ENCODE measurements at places on chromosomes 3 and 15.
A peak's percentile ranks its signal among the peaks of the same experiment; 100 is the strongest.

DNA sequence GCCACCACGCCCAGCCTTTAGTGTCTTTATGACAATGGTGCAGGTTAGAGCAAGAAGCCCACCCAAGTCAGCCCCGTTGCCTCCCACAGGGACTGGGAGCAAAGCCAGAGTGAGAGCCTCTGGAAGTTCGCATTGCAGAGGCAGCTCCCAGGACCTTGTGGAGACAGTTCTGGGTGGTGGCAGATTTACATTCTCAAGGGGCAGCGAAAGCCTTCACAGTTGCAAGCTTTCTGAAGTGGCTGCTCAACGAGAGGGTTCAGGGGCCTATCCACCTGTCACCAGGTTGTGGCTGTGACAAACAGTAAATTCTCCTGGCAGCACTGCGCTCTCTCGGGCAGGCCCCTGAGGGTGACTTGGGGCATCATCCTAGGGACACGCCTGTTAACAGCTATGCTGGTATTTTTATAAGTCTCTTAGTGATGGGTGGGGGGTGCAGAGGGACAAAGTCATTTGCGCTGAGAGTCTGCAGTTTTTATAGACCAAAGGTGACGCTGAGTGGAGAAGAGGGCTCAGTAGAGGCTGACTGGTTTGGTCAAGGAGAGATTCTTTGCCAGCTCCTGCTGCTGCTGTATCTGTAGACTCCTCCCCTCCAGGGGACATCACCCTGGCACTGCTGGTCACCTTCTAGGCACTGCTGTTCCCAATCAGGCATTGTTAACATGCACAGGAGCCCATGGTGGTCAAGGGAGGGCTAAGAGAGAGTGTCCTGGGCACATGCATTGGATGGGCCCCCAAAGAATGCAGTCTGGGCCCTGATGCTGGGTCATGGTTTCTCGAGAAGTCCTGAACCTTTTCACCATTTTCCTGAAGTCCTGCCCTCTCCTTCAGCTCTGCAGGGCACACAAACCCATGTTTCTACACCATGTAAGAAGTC lies 57.5 kb upstream of the KLF13 start:
- no peak for DNase-seq

DNA sequence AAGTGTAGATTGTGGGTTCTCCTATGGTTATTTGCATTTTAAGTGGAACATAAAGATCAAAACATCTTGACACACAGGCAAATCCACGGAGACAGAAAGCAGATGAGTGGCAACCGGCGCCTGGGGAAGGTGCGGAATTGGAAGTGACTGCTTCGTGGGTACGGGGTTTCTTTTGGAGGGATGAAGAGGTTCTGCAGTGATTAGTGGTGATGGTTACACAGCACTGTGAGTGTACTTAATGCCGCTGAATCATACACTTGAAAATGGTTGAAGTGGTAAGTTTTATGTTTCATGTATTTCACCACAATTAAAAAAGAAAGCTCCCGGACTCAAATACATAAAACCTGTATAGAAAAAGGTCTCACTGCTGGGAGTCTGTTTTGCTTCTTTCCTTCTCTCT lies 18.5 kb upstream of the VPS33B start:
- DNase-seq: no peak

- no peak for DNase-seq
Observed at GRCh38 chr15:82139823-82140268, 94.0 kb upstream of the MEX3B start.

DNA sequence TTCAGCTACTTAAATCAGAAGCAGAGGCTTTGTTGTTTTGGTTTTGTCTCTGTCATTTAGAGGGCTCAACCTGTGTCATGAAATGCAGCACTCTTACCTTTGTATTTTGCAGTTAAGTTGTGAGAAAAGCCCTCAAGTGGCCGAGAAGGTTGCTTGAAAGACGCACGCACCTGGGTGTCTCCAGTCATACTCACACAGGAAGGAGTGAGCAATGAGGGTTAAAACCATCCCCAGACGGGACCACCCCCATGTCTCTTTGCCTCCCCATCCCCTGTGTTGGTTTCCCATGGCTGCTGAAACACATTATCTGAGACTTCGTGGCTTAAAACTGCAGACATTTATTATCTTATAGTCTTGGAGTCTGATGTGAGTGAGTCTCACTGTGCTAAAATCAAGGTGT lies 376.1 kb upstream of the CFAP20DC start:
- DNase-seq: peak; percentile 37

DNA sequence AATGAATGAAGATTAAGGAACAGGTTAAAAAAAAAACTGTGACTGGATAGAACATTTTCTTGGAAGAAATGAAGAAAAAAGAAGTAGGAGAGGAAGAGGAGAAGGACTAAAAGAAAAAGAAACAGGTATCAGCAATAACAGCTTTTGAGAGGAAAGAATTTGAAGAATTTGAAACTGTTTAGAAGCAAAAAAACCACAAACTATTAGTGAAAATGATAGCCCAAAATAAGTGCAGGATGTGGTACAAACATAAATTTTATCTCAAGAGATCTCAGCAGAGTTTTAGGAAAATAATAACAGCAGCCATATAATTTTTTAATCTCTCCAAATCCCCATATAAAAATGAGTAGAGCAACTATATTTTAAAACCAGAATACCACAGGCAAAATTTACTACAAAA lies 8.8 kb upstream of the A4GNT start:
- DNase-seq: no peak

DNA sequence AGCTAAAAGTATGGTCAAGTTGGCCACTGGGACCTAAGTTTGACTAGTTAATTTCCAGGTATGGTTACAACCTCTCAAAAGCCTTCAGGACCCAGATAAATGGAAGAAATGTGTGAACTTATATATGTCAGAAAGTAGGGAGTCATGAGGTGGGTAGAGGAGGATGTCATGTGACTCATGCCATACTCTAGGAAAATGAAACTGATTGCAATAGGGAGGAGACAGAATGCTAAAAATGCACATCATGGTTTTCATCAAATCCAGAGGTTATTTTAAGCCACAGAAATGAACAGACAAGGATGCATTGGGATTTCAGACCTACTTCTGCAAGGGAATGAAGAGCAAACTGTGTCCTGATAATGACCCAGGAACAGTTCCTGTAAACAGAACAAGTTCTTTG lies 310.0 kb downstream of the EDEM1 start:
- no peak for DNase-seq

DNA sequence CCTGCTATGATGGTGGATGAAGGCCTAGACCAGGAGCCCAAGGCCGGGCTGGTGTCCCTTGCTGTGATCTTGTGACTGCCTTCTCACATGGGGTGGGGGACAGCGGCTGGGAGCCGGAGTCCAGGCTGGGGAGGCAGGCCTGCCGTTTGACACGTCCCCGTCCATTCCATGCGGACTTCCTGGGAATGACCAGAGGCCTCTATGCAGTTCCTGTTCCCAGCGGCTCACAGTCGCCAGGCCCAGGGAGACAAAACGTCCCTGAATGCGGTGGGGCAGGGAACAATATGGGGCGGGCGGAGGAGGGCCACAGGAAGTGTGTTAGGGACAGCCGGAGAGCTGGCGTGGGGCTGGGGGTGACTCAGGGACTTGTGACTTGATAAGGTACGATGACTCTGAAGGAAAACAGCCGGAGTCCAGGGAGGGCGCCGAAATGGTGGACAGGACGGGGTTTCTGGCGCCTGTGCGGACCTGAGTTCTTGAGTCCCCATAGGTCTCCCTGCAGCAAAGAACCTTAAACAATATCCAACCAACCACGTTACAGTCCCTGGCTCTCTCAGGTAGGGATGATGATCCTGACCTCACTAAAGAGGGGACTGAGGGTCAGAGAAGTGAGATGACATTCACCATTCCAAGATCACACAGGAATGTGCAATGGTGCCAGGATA lies 40.5 kb upstream of the SMAD6 start:
- DNase-seq: no peak

GRCh38 chr15:70772402-70772801 lies 9.0 kb upstream of the UACA start:
- no peak for DNase-seq

GRCh38 chr3:63387568-63387967 lies 109.5 kb downstream of the SYNPR start:
- DNase-seq: no peak

GRCh38 chr15:77582763-77583162 lies 49.9 kb downstream of the LINGO1 start:
- DNase-seq: no peak

GRCh38 chr3:41198526-41198925 lies 779 bp upstream of the CTNNB1 start:
- DNase-seq: no peak

- DNase-seq: no peak
Observed at GRCh38 chr15:78201281-78202190, 32.8 kb downstream of the ACSBG1 start.
